Hindlimb muscle (tissue), 1 donor: ENCODE measurements at places on chromosomes 3 and 15.
A peak's percentile ranks its signal among the peaks of the same experiment; 100 is the strongest.

GRCh38 chr3:138032567-138032966 lies 22.6 kb downstream of the CLDN18 start:
- no peak for DNase-seq

- no peak for DNase-seq
Measured at GRCh38 chr15:53791581-53791980, 32.1 kb upstream of the WDR72 start.

GRCh38 chr3:44902628-44903027 lies 28.2 kb downstream of the TGM4 start:
- no peak for DNase-seq

DNA sequence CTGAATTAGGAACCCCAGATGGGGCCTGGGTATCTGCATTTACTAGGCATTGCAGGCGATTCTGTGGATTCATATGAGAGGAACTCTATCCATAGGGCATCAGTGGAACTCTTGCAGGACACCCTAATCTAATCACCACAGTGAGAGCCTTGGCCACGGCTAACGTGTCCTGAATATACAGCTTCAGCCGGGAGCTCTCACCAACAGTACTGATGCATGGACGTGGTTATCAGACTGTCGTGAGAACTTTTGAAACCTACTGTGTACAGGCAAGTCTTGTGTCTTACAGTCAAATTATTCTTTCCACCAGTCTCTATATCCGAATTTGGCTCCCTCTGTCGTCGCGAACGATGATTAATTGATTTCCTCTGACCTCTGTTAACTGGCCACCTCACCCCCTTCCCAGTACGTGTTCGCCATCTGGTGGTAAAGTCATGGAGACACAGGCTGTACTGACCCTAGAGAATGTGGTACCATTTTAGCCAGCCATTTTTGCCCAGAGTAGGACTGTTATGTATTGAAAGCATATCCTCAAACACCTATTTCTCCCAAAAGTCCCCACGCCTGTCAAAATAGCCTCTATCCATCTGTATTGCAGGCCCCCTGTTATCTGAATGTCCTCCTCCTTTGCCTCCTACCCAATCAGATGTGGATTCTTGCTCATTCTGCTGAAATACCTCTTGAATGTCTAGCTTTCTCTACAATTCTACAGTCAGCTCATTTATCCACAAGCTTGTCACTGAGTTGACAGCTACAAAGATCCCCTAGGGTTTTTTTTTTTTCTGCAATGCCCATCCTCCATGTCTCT lies 39.7 kb downstream of the GLDN start:
- DNase-seq: peak; percentile 81

DNA sequence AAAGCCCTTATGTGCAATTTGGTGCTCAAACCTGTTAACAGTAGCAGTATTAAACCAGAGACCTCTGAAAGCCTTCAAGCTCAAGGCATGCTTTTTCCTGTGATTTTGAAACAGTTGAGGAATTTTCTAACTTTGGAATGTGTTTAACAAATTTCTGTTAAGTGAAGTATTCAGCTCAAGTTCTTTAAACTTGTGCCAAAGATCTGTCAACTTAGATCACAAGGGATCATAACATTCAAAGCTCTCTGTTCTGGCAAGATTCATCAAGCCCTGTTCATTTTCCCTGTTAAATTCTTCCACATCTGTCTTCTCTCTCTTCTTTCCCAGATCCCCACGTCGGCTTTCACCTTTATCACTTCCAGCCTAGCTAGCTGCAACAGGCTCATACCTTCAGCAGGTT lies 28.8 kb upstream of the RYK start:
- DNase-seq: no peak

GRCh38 chr15:74545086-74545485 lies 4.1 kb downstream of the ARID3B start:
- no peak for DNase-seq

GRCh38 chr3:115986555-115987207 lies 363.4 kb downstream of the GAP43 start:
- DNase-seq: no peak

DNA sequence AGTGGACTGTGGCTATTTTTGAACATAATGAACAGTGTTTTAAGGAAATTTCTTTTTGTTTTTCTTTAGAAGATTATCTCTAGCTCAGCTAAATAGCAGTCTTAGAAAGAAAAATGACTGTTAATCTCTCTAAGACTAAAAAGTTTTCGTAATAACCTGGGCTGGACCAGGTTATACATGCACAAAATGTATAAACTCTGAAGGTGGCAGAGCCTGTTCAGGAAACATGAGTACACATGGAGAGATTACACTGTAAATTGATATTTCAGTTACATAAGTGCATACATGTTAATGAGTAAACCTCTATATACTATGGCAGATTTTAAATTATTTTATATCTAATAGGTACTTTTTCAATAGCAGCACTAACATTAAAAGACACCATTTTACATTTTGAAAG lies 258.2 kb upstream of the CFAP20DC start:
- no peak for DNase-seq

DNA sequence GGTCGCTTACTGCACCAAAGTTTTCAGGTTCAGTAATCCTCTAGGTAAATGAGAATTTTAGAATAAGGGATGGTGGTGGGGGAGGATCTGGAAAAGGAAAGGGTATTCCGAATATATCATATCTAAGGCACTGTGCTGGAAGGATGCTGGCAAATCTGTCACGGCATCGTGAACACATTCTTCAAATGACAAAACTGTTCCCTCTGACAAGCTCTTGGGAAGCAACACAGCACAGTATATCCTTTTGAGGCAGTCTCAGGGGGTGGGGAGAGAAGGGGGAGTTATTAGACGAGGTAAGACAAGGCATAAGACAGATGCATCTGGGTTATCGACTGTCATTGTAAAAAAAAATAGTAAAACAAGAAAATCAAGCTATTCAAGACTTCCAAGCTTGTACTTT lies 289.6 kb upstream of the LRRN1 start:
- no peak for DNase-seq

- DNase-seq: peak; percentile 15
Measured at GRCh38 chr3:7682822-7683229, 818.8 kb upstream of the LMCD1 start.

DNA sequence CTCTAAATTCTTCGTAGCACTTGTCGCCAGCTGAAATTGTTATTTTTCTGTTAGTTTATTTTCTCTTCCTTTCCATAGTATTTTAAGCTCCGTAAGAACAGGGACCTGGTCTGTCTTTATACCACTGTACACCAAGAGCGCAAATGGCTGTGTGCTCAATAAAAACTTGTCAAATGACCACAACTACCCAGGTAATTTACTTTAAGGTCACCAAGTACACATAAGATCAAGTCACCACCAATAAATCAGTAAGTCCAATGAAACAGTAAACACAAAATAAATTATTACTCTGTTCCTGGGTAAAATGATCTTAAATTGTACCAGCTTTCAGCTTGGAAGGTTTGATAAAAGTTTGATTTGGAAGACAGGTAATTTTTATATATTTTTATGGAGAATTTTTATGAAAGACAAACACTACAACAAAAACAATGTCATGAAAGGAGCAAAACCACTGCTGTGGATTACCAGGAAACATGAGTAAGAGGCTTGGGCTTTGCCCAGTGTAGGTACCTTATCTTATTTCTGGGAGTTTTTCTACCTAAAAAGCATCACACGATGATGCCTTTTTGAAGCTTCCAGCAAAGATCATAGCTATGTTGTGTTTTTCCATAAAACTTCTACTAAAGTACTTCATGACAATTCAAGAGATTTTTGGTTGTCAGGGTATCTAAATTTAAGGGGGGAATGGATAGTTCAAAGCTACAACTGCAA lies 406.8 kb downstream of the SHQ1 start:
- no peak for DNase-seq

DNA sequence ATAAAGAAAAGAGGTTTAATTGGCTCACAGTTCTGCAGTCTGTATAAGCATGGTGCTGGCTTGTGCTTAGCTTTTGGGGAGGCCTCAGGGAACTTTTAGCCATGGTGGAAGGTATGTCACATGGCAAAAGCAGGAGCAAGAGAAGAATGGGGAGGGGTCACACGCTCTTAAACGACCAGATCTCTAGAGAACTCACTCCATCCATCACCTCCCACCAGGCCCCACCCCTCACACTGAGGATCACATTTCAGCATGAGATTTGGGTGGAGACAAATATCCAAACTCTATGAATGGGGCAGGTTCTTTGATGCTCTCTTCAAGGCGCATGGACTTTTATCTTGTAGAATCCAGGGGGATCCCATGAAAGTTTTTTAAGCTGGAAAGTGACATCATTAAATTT lies 75.7 kb downstream of the ITPR1 start:
- DNase-seq: no peak

- DNase-seq: no peak
Measured at GRCh38 chr15:25417604-25418003, 21.2 kb downstream of the UBE3A start.

DNA sequence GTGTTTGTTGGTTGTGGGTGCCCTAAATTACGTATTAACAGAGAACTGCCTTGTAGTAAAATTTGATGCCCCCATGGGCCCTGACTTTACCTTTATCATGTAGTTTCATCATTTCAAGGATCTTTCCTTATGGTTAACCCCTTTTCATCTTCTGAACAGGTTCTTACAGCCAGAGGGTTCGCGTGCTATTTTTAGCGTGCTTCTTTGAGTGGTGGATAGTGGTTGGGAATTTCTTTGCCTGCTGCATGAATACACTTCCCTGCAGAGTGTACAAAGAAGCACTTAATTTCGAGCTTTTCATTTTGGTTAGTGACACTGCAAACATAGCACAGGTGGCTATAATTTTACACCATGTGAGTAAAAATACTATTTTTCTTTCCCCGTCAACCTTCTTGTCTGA lies 231.8 kb downstream of the ROBO2 start:
- DNase-seq: no peak

DNA sequence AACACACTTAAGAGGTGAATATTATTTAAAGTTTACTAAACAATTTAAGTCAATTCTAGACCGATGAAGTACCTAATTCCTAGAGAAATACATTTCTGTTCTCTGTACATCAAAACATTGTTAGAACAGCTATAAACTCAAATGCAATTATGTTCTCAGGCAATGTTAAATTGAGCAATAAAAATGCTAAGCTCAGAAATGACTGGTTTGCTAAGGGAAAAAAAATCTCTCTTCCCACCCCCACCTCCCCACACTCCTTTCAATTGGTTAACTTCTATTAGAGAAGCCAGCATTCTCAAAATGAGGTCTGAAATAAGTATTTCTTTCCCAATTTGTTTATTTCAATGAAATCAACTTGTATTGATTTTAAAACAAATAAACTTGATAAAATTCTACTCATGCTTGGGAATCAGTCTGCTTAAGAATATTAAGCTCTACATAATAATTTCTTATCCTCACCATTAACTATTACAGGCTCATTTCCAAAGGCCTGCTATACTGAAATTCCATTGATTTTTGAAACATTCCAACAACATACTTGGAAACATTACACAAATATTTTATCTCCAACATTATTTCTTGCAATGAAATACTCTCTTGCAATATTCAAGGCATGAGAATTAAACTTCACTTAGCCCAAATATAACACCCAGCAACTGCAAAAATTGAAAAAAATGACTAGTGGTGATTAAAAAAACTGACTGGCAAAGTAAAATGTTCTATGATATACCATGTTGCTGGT lies 22.6 kb downstream of the TSPAN3 start:
- no peak for DNase-seq

GRCh38 chr15:62173215-62173614 lies 8.1 kb upstream of the C2CD4B start:
- no peak for DNase-seq

- DNase-seq: no peak
Measured at GRCh38 chr3:132368962-132369361, 48.3 kb upstream of the DNAJC13 start.

DNA sequence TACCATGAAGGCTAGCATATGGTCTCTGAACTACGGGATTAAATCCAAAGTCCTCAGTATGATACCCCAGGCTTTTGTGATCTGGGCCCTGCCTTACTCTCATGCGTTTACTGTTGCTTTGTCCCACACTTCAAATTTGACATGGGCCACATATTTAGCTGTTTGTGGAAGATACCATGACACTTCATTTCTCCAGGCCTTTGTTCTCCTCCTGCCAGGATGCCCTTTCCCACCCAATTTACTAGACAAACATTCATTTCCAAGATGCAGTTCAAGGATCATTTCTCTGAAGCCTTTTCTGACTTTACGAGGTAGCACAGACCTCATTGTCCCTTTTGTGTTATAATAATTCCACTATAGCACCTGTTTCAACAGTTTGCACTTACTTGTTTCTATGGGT lies 2.2 kb upstream of the OXSM start:
- DNase-seq: no peak

DNA sequence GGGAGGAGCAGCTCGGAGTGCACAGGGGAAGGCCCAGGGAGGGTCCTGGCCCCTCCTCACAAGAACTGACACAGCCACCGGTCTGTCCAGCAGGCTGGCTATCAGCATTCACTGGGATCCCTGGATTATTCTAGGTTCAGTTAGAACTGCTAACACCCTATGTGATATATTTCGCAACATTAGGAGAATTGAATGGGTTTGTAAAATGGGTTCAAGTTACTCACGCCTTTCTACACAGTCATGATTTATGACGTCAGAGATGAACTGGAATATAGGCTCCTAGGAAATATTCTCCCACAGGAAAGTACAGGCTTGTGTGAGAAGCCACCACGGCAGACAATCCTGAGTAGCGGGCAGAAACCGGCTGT lies 969 bp upstream of the BSN start:
- no peak for DNase-seq

DNA sequence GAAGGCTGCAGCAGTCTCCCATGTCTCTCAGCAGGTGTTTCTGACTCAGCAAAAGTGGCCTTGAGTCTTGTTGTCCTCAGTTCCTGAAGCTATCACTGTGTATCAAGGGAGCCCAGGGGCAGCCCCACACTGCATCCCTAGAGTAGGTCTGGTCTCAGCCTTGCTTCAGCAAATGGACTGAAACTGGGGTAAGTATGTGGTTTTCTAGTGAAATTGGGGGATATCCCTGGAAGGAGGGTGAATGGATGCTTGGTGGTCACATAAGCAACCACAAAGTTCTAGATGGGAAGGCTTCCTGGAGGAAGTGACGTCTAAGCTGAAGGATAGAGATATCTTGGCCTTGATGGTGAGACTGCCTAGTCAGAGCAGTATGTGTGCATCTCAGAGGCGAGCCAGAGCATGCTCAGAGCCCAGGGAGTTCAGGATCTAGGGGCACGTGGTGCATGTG lies 38.4 kb downstream of the TMEM158 start:
- DNase-seq: no peak

GRCh38 chr3:177478170-177478867 lies 281.0 kb upstream of the TBL1XR1 start:
- DNase-seq: no peak

DNA sequence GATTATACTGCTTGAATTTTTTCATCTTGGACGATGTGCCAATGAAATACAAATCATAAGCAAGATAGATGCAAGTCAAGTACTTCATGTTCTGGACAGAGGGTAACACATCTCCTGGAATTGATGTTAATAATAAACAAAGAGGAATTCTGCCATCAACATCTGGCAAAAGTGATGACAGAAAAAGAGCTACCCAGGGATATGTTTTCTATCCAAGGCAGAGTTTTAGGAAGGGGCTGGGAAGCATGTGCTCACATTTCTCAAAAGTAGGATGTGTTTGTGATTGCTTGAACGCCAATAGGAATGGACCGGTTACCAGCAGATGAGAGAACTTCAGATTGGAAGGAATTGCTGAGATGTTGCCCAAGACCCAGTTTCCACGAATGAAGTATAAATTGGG lies 242.6 kb upstream of the AGTR1 start:
- DNase-seq: peak; percentile 54

- no peak for DNase-seq
Measured at GRCh38 chr3:151426341-151426657, 34.6 kb downstream of the IGSF10 start.

GRCh38 chr3:124768812-124769211 lies 38.6 kb downstream of the UMPS start:
- no peak for DNase-seq

- no peak for DNase-seq
Measured at GRCh38 chr15:85639752-85640381, 154.9 kb downstream of the KLHL25 start.
